Fibroblast of skin of abdomen (primary cell): ENCODE measurements at places on chromosomes 5 and 9.
A peak's percentile ranks its signal among the peaks of the same experiment; 100 is the strongest.

DNA sequence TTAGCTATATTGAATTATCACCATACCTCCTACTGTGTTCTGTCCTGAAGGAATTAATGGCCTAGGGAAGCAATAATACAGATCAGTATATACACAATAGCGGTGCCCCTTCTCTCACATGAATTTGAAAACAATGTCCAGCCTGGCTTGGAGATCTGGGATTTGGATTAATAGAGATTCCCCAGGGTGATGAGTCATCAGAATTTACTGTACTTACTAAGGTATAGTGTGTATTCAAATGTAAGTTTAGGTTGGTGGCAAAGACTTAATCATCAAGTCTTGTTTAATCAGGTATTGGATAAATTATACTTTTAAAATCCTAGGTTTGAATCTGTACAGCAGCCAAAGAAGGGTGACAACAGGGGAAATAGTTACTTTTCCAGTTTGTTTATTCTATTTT, 121.5 kb downstream of the FEM1C start:
- peak; percentile 52 for DNase-seq

DNA sequence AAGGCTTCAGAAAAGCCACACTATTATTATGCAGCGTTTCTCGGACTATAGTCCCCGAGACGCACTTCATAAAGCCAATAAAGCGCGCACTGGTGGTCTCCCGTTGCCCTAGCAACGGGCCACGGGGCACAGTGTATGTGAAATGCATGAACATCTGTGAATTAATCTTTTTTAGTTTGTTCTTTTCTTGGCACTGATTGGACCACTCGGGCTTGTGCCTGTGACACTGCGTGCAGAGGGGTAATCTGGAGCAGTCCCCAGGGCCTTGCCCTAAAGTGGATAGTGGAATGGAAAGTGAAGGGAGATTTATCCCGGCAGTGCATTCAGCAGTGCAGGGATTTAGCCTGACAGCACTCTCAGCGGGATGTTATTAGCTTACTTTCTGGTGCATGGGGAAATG, 92.1 kb downstream of the TLE4 start:
- no peak for DNase-seq

- DNase-seq: peak; percentile 57
Observed at GRCh38 chr5:167796672-167797071, 494.8 kb upstream of the WWC1 start.

- no peak for DNase-seq
Observed at GRCh38 chr9:113851873-113852272, 24.2 kb upstream of the ZNF618 start.

- no peak for DNase-seq
Observed at GRCh38 chr5:66862020-66862419, 265.8 kb downstream of the MAST4 start.

- peak; percentile 74 for DNase-seq
Observed at GRCh38 chr5:56457887-56458812, 225.0 kb upstream of the ANKRD55 start.

DNA sequence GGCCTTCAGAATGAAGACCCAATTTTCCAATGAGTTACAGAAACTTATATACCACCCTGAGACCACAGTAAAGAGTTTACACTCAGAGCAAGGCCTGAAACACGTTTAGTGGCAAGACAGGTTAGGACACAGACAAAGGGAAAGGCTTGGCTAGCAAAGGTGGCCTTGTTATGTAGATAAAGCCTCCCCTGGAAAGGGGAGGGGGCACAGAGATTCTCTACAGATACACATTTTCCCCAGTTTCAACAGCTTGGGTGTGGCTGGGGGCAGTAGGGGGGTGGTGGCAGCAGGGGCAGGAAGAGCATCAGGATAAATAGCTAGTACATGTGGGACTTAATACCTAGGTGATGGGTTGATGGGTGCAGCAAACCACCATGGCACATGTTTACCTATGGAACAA, 51.9 kb upstream of the PPP1R2B start:
- DNase-seq: no peak

DNA sequence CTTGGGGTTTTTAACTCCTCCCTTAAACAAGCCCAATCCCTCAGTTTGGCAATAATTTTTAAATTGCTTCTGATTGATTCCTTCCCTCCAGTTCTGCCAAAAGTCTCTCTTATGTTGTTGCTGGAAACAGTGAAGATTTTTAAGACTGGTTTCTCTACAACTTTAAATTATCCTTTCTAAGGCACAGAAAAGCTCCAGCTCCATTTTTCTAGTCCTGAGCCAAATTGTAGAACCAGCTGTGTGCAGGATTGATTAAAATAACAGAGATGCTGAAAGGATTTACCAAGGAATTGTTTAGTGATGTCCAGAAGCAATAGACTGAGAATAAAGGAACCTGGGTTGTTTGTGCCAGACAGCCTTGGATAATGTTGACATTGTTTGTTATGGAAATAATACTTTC, 111.3 kb downstream of the NUDT12 start:
- no peak for DNase-seq

GRCh38 chr9:74277532-74277931, 219.6 kb upstream of the RORB start:
- DNase-seq: no peak

DNA sequence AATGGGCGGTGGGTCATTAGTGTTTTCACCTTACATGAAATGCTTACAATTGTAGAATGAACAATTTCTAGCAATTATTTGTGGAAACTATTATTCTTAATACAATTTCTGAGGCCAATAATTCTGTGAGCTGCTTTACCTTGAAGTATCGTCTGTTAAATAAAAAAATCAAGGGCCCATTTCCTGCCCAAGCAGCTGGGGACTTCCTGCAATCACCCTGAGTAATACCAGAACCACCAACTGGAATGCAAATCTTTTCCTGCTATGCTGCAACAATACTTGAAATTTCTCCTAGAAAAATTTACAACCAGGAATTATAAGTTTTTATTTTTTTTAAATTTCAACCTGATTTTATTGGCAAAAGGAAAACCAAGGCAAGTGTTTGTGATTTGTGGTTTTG, 52.6 kb downstream of the ADAMTS16 start:
- no peak for DNase-seq

- DNase-seq: no peak
Observed at GRCh38 chr9:127846443-127847177, 7.8 kb downstream of the ENG start.

- no peak for DNase-seq
Observed at GRCh38 chr9:38194870-38195269, 125.8 kb upstream of the SHB start.

- DNase-seq: peak; percentile 42
Observed at GRCh38 chr9:111691672-111692329, 30.4 kb downstream of the GNG10 start.

DNA sequence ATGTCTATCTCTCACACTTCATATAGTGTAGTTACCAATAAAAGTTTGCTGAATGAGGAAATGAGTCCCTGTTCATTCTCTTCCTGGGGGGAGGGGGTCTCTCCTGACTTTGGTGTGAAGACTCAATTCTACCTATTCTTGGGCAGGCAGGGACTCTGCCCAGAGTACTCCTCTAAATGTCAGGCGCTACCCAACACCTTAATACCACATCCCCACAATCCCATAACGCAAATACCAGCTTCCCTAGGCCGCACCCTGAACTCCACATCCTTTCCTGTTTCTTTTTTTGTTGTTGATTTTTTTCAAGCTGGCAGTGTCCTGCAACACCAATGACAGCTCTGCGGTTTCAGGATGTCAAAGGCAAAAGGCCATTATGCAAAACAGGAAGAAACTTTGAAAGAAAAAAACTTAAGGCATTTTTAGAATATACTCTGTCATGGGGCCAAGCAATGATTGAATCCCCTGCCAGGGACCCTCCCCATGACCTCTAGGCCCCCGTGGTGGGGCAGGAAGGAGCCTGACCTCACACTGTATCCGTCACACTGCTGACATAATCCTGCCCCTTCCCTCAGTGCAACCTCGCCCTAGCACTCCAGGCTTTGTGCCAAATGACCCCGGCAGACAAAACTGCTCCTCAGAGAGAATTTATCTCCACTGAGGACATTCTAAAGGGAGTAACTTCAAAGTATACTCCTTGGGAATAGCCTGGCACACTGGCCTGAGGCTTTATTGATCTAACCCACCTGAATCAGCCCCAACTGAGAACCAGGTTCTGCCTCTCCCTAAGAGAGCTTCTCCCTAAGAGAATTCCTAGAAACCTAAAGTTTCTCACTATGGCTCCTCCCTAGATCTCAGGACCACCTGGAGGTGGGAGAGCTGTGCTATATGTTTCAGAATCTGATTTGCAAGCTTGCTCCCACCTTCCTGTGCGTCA, 8.0 kb downstream of the B4GALT1 start:
- DNase-seq: peak; percentile 38

DNA sequence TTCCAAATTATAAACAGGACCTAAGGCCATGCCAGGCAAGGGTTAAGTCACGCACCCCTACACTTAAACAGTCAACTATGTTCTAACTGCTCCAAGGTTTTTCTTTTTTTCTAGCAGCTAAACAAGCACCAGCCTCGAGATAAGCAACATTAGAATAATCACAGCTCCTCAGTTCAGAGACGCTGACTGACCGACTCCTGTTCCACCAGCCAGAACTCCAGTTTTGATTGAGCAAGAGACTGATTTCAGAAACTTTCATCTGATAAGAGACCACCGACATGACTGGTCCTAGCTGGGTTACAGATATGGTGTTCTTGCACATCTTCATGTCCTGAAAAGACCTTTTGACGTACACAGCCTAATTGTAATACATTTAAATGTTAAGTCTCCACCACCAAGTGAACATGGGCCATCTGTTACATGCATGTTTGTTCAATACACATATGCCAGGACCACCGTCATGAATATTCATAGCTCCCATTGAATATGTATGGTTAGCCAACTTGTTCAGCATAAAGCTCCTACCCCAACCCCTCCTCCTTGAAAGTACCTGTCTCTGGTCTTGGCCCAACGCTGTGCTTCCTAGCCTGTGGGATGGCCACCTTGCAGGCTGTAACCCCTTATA, 23.7 kb upstream of the OTULINL start:
- no peak for DNase-seq

DNA sequence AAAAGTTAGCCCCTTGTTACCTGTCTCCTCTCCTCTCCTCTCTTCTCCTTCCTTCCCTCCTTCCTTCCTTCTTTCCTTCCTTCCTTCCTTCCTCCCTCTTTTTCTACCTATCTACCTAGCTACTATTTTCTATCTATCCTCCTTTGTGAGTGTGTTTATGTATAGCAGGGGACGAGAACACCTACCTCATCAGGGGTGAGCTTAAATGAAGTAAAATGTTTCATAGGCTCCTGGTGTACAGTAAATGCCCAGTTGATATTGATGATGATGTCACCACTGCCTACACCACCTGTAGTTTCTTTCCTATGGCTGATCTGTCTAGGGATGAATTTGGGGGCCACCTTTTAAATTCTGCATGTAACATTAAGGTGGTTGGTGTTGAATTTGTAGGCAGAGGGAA, 4.3 kb downstream of the SPIN1 start:
- DNase-seq: no peak

- no peak for DNase-seq
Observed at GRCh38 chr5:179816796-179817469, 3.8 kb upstream of the SQSTM1 start.

GRCh38 chr9:133449760-133450159, 10.0 kb upstream of the CACFD1 start:
- DNase-seq: no peak

- peak; percentile 61 for DNase-seq
Observed at GRCh38 chr5:160312134-160312959, at the start of gene CCNJL. Gene CCNJL (minus strand): TSS chr5:160312564. CDS start chr5:160311923, 641 bp downstream.

DNA sequence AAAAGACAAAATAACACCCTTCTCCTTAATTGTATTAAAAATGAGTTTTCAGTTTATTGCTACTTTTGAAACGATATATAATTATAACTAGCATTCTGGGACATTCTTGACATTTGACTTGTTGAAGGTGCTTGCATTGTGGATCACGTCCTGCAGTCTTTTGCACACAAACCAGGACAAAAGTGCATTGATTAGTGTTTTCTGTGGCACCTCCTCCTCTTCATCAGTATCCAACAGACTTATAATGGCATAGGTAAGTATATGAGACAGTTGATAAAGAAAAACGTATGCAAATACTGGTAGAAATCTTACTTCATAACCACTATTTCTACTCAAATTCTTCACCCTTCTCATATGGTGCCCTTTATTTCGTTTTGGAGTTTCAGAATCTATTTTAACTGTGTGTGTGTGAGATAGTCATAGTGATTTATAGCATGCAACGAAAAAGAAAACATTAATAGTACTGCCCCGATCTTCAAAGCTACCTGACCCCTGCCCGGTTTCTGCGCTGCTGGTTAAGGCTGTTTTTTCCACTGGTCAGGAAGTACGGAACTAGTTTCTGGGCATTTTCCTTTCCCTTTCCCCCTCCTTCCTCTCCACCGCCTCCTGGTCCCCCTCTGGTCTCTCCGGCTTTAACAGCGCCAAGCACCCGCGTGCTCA, 639 bp upstream of the RASA1 start:
- no peak for DNase-seq

GRCh38 chr5:93674866-93675459, 66.4 kb downstream of the POU5F2 start:
- DNase-seq: no peak

DNA sequence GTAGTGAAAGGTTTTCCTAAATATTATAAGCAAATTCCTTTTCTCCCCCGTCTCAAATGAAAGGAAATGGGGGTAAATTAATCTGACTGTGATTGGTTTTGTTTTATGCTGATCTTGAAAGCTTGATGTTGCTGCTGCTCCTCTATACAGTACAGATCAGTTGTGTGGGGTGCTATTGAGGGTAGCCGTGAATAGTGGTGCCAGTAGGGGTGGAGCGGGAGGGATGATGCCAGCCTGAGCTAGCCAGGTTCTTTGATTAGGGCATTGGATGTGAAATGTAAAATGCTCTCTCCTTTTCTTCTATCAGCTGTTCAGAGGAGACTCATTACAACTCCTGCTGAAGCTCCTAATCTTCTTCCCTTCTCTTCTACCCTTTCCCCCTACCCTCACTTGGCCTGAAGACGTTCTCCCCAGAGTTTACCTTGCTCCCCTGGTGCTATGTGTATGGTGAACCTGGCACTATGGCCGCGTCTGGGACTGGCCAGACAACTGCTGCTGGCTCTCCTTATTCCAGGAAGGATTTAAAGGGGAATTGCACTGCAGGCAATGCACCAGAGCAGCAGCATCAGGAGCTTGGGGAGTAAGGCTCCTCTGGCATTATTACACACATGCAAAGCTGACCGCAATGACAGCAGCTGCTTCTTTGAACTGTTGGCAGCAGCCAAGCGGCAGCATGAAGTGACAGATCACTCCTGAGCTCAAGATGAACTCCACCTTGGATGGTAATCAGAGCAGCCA, 566 bp downstream of the GPR21 start:
- DNase-seq: peak; percentile 42
